ENCODE measurements at places on chromosomes 3 and 15. TPM values are rescaled to one million over a fixed set of nuclear protein-coding genes. Genes with fewer than 3 reads are reported as not detected.

DNA sequence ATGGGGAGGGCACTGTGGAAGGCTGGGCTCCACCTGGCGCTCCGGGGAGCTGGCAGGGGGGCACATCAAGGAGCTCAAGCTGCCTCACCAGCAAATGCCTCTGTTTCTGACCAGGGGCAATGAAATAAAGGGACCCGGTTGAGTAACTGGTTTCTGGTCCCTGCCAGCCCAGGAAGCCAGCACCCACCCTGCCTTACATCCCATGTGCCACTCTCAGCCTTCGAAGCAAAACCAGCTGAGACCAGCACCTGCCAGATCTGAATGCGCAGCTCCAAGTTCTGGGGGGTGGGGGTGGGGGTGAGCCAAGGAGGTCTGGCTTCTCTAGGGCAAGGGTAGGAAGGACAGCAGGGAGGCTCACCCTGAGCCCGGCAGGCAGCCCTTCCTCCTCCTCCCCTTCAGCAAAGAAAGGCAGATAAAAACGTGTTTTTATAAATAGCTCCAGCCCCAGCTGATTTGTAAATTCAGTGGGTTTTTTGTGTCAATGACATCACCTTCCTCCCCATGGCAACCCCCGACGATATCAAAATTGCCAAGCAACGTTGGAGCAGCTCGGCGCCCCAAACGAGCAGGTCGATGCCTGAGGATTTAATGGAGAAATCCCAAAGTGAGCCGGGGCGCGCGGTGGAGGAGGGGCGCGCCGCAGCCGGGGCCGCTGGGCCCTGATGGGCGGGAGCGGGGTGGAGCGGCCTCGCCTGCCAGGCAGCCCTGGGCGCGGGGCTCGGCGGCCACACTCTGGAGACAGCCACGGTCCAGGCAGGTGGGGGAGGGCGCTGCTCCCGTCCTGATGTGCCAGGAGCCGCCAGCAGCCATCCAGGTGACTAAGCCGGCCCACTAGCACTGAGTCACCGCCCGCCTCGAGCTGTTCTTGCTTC, at the start of gene PAK6:
PAK6 (plus strand) TSS at position 532 of the 872 bp plus-strand sequence. CDS start 25,723 bp downstream, outside the sequence.
- peak; percentile 44 for DNase-seq

The NPAP1 gene
- 0.22 TPM for polyA plus RNA-seq

DNA sequence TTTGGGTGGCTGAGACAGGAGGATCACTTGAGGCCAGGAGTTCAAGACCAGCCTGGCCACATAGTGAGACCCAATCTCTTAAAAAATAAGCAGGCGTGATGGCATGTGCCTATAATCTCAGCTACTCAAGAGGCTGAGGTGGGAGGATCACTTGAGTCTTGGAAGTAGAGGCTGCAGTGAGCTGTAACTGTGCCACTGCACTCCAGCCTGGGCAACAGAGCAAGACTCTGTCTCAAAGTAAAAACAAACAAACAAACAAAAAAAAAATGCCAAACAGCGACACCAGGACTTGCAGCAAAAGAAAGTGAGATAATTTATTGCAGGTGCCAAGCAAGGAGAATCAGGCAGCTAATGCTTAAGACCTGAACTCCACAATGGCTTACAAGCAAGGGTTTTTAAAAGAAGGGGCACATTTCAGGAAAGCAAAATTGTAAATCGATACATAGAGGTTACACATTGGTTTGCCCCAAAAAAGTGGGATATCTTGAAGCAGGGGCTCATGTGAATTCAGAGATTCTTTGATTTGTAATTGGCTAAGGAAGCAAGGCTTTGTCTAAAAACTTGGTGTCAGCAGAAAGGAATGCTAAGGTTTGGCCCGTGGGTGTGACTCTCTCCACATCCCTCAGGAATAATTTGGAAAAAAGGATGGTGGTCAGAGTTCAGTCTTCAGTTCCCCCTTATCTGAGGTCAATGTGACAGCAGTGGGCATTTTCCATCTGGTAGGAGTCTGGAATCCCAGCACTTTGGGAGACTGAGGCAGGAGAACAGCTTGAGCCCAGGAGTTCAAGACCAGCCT, 5.2 kb upstream of the MPI start:
- DNase-seq: no peak

- DNase-seq: no peak
Measured at GRCh38 chr15:38540510-38540909, 24.1 kb downstream of the RASGRP1 start.

The PGBD4 gene
- 0.37 TPM for polyA plus RNA-seq

The PIAS1 gene
- polyA plus RNA-seq: 44.3 TPM

DNA sequence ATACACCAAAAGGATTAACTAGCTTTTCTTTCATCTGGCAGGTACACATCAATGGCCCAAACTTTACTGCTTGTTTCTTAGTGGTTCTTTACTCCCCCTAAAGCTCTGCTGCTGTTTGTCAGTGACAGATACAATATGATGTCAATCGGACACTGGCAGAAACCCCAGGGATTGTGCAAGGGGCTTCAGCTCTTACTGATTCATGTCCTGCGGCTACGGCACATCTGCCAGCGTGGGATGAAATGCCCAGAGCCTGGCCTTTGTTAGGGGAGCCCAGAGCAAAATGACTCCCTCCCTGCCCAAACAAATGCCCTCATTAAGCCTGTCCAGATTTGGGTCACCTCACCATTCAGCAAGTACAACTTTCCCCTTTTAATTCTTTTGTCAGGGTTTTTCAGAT, 28.3 kb downstream of the SRP14 start:
- peak; percentile 79 for DNase-seq

Measured in cardiac muscle cell (in vitro differentiated cells and primary cell).